ENCODE measurements at places on chromosomes 3 and 15. TPM values are rescaled to one million over a fixed set of nuclear protein-coding genes. Genes with fewer than 3 reads are reported as not detected.
A peak's percentile ranks its signal among the peaks of the same experiment; 100 is the strongest.

- no peak for DNase-seq
These were observed 11.0 kb upstream of the ONECUT1 start for GRCh38 chr15:52800828-52801747.

DNA sequence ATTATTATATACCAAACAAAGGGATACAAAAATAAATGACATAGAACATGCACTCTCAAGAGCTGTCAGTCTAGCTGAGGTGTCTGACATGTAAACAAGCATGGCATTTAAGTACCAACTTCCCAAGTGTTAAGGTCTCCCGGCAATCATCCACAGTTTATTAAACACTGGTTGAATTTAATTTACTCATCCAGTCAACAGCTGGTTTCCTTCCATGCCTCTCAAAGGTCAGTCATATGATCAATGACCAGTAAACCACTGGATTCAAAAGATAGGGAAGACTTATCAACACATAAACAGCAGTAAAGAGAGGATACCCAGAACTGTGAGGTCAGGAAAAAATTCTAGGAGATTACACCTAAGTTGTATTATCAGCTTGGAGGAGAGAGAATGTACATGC lies 80.4 kb downstream of the ADAM10 start:
- no peak for DNase-seq

- DNase-seq, result no peak
These were observed 806.6 kb downstream of the SQOR start for GRCh38 chr15:46441294-46442062.

DNA sequence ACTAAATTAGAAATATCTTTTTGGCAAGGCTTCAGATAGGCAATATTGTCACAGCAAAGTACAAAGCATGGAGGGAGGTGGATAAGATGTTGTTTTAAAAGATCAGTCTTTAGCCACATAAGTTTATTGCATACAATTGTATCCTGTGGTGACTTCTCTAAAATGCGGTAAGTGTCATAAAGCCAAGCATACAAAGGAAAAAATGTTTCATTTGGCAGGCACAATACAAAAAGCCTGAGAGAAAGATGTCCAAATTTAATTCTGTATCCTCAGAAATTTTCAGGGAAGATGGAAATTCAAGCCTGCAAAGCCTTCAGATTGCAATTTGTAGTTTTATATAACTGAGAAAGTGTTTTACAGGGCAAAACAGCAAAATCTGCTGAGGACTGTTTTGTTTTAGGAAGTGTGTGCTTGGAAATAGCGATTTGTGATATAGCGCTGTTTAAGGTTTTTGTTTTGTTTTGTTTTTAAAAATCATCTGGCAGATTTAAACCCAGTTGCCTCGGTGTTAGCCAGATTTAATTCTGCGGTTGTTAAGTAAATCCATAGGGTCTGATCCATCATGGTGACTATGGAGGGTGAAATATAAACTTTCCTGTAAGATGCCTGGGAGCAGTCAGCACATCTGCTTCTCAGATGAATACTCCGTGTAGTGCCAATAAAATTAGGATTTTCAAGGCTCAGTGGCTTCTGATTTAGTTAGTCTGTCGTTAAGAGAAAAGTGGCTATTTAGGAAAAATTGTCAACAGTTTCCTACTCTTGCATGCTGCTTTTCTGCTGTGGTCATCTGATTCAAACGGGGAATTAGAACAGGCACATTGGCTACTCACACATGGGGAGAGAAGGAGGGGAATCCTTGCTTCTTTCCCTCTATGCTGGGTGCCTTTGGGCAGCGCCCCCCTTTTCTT lies 8.0 kb downstream of the KAT2B start:
- DNase-seq, result no peak

- DNase-seq, result no peak
These were observed 154.8 kb upstream of the LRIG1 start for GRCh38 chr3:66655671-66656070.

DNA sequence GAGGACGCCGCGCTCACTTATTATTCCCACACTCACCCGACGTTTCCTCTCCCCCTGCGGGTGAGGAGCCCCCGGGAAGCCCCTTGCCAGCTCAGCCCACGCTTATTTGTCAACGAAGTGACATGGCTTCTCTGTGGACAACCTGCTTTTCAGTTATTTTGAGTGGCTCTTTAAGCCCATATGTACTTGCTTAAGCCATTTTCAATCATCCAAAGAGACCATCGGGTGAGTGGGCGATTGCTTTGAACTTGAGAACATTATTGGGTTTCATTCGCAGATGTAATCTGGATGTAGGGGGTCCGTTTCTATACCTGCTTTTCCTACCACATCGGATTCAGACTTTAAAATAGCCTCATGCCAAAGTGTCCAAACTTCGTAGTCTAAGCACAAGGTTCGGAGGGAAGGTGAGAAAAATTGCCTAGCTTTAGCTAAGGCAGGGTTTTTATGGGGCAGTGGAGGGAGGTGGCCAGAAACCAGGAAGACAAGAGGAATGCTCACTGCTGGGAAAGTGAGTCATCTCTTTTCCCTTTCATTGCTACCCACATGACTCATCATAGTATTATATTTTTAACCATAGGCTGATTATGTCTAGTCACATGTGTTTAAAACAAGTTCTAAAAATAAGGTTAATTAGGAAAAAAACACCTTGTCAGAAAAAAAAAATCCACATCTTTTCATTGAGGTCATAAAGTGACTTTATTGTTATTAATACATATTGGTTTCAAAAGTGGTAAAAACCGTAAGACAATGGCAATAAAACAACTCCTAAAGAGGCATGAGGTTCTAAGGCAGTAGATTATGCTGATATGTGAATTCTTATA lies 773.1 kb upstream of the NR2F2 start:
- no peak for DNase-seq

DNA sequence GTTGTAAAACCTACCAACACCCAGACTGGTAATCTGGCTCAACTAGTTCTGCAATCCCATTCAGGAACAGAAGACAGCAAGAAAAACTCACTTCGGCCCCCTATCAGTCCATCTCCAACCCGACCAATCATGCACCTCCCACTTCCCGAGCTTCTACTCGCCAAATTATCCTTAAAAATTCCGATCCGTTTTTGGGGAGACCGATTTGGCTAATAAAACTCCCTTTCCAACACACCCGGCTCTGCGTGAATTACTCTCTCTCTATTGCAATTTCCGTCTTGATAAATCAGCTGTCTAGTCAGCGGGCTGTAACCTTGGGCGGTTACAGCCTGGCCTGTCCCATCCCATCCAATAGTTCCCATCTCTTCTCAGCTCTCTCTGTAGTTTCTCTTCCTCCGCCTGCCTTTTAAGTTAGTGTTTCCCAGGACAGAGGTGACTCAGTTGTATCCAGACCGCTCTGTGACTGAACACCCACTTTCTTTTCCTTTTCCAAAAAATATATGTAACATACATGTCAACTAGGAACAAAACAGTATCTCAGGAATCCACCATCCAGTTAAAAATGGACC lies 780 bp upstream of the ACAD9 start:
- DNase-seq, result peak; percentile 35

DNA sequence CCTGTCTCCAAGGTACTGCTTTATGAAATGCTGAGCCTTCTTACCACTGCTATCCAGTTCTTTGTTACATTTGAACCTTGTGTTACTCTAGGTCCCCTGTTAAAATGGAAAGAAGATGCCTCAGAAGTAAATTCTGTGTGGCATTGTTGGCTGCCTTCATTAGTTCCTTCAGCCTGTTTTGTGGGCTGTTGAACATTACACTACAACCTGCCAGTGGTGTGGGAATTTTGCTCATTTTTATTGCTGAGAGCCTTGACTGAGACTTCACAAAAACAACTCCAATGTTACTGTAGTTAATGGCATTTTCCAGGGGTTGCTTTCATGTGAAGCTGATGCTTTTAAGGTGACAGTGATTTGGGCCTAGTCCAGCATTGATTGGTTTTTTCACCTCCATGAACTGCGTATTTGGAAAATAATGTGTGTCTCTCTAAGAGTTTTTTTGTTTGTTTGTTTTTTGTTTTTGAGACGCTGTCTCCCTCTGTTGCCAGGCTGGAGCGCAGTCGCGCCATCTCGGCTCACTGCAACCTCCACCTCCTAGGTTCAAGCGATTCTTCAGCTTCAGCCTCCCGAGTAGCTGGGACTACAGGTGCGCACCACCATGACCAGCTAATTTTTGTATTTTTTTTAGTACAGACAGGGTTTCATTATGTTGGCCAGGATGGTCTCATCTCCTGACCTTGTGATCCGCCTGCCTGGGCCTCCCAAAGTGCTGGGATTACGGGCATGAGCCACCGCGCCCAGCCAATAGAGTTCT lies 4.3 kb downstream of the MAPK6 start:
- DNase-seq, result no peak

GRCh38 chr3:98697225-98697624 lies 65.9 kb upstream of the ST3GAL6 start:
- DNase-seq, result no peak

- DNase-seq, result no peak
These were observed 75.0 kb downstream of the LRRC28 start for GRCh38 chr15:99326235-99326634.

GRCh38 chr3:73350996-73351395 lies 273.7 kb downstream of the PDZRN3 start:
- no peak for DNase-seq

DNA sequence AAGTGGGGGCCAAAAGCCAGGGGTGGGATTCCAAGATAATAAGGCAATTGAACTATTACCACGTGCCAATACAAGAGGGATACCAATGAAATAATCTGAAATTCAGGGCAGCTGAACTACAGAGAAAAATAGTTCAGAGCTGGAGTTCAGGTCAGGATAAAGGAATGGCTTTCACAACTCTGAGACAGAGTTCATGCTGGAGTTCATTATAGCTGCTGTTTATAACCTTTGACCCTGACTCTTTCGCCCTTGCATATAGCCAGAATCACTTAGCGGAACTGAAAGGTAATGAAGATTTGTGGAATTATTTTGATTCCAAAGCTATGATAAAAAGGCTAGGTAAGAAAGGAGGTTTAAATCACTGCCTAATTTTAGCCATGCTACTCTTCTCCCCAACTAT lies 55.5 kb upstream of the LRRN1 start:
- no peak for DNase-seq

- DNase-seq, result no peak
These were observed 114.5 kb downstream of the SUCNR1 start for GRCh38 chr3:151987893-151988292.

DNA sequence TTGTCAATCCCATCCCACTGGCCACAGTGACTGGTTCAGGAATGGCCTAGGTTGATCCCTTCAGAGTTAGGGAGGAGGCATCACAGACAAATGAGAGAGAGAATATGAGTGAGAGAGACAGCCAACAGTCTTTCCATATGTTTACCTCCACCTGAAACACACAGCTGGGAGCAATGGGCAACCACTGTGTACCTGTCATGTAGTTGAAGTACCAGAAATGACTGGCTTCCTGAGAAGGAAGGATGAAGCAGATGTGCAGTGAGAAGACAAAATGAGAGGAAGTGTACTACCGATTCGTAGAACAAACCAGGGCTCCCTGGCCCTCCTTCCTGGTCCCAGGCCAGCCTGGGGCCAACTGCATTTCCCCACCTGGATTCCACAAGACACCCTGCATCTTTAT lies 27.4 kb downstream of the SRGAP3 start:
- no peak for DNase-seq

DNA sequence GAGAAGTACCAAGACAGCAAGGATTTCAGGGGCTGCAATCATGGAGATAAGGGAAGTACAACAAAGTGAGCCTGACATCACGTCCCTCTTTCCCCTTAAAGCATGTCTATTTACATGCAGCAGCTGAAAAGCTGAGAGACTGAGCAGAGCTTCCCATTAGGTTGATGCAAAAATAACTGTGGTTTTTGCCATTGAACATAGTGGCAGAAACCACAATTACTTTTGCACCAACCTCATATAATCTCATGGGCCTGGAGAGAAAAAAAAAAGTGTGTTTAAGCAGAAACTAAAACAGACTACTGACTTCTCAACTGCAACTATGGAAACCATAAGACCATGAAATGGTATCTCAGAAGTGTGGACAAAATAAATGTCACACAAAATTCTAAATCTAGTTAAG lies 48.3 kb downstream of the CCDC12 start:
- no peak for DNase-seq

GRCh38 chr3:71580636-71581456 lies 2.7 kb downstream of the FOXP1 start:
- DNase-seq, result no peak

- DNase-seq, result no peak
These were observed 1280.5 kb downstream of the OTOL1 start for GRCh38 chr3:162777118-162777517.

GRCh38 chr15:96334017-96334704 lies 3.7 kb downstream of the NR2F2 start:
- DNase-seq, result no peak

DNA sequence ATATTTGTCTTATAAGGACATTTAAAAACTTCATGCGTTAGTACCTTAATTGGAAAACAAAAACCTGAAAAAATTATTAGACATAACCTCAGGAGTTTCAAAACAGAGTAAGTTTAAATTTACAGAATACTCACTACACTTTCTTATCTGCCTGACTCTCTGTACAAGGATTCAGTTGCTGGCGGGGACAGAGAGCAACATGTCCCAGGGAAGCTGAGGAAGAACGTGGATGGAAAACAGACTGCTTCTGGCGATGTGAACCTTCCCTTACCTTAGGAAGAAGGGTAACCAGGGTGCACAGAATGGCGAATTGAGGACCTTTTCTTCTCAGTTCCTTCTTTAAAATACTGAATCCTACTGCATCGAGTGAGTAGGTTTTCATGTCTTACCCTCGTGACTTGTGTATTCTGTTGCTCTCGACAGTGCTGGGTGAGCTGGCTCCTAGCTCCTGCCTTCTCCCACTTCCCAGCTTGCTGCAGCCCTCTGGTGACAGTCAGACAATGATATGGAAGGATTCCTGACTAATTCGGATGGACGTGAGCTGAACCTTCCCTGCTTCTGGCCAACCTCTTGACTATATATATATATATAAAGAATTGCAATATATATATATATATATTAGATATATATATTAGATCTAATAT lies 178.2 kb downstream of the PDZRN3 start:
- DNase-seq, result no peak

PRKCI gene
- total RNA-seq, result 25.7 TPM

STRIT1 gene
- not detected for total RNA-seq

RASL12 gene
- not detected for total RNA-seq

ELP6 gene
- total RNA-seq, result 36.6 TPM

PDE8A gene
- 25.1 TPM for total RNA-seq

PXYLP1 gene
- 16.5 TPM for total RNA-seq

BRK1 gene
- total RNA-seq, result 117 TPM

PLIN1 gene
- 0.08 TPM for total RNA-seq

TRIM42 gene
- total RNA-seq, result not detected

GP5 gene
- total RNA-seq, result 1.3 TPM

TM6SF1 gene
- 22.0 TPM for total RNA-seq

CHRFAM7A gene
- total RNA-seq, result 0.91 TPM

TRIM71 gene
- total RNA-seq, result not detected

STX19 gene
- not detected for total RNA-seq

ADAMTS9 gene
- not detected for total RNA-seq

Measured in activated CD4-positive, alpha-beta memory T cell treated with anti-CD3 and anti-CD28 coated beads, Interleukin-2, amount 10 ng/mL, durations not matched to agents 7 days and 5 days (primary cell).